Ammon's horn (tissue), 1 donor: ENCODE measurements at places on chromosomes 2 and 18.

DNA sequence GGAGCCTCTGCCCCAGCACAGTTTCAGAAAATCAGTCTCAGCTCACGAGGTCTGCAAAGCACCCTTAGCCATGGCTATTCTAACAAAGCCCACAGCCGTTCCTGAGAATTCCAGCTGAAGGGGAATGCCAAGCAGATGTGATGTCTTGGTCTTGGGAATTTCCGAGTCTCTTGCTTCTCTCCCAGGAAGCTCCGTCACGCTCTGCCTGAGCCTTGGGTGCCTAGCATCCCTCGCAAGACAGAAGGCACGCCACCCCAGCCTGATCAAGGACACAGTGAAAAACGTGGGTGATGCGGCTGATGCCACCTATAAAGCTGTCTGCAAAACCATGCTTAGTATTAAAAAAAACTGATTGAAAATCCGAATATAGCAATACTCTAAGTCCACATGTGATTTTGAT, 254.6 kb downstream of the SH3BP4 start:
- DNase-seq = no peak

- no peak for DNase-seq
Measured at GRCh38 chr2:109406301-109406700, 207.5 kb downstream of the SEPTIN10 start.

GRCh38 chr18:51255693-51256092, 58.2 kb upstream of the MEX3C start:
- DNase-seq = no peak

DNA sequence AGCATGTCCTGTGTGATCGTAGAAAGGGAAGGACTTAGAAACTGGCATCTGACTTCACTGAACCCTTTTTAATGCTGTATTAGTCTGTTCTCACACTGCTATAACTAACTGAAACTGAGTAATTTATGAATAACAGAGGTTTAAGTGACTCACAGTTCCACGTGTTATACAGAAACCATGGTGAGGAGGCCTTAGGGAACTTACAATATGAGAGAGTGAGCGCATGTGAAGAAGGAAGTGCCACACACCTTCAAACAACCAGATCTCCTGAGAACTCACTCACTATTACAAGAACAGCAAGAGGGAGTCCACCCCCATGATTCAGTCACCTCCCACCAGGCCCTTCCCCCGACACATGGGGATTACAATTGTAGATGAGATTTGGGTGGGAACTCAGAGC, 811.3 kb downstream of the CPS1 start:
- no peak for DNase-seq

GRCh38 chr18:5309888-5310470, 14.5 kb upstream of the ZBTB14 start:
- DNase-seq = no peak
